ENCODE measurements at places on chromosomes 16 and 17.

- no peak for DNase-seq
These were observed 160.0 kb downstream of the MRM1 start for GRCh38 chr17:36761203-36761950.

GRCh38 chr16:50146479-50147435, 6.3 kb upstream of the TENT4B start:
- DNase-seq, result no peak

DNA sequence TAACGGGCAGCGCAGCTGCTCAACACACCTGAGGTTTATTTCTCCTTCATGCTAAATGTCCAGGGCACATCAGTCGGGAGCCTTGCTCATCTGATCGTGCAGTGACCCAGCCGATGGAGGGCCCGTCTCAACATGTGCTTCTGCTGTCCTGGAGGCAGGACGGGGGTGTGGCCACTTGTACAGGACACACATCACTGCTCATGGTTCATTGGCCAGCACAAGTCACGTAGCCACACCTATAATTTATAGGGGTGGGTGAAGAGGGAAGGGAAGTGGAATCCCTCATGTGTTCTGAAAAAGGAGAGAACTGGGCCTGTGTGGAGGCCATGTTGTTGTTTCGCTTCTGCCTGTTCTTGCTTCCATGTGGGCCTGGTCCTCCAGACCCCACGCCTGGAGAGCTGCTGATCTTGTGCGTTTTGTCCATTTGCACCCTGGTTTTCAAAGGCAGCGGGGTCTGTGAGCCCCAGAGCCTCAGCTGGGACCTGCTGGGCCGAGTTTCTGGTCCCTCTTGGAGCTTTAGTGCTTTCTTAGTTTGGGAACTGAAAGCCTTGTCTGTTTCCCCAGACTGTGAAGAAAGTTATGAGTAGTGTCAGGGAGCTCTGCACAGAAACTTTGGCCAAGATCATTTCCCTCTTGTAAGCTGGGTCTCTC, 60.5 kb downstream of the CMIP start:
- DNase-seq, result no peak

DNA sequence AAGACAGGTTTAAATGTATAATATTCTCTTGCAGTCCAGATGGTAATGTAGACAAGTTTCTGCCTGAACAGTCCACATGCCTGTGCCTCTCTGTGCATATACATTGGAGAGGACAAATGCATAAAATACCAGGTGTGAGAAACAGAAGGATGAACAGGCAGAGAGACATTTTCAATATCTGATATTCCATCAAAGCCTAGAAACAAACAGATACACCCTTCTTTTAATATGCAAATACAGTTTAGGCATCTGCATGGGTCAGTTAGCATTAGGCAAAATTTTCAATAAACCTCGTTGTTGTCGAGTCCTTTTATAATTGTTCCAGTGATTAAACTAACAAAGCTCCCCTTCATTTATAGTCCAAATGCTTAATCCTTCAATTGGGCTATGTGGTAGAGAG, 897 bp downstream of the OMG start:
- no peak for DNase-seq

DNA sequence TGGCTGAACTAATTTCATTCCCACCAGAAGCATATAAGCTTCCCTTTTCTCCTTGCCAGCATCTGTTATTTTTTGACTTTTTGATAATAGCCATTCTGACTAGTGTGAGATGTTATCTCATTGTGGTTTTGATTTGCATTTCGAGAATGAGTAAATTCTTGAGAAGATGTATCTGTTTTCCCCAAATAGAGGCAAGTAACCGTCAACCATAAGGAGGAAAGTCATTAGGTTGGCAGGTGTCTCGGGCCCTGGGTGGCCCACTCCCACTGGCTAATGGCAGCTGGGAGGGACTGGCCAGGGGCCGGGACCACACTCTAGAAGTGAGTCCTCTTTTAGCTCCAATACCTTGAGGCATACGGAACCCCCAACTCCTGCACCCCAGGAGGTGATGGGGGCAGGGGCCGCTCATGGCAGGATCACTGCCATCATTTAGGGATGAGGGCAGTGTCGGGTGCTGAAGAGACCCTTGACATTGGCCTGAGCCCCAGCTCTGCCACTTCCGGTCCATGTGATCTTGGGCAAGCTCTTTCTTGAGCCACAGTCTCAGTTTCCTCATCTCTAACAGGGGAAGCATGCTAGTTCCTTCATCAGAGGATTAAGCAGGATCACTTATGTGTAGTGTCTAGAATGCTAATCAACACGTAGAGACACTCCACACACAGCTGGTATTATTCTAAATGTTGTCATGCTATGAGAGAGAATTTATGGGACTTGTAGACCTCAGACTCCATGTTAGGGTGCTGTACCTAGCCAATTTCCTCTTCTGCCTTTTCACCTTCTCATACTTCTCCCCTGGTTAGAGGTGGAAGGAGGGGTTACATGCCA, 44.3 kb downstream of the RGS9 start:
- DNase-seq, result peak; percentile 19

GRCh38 chr16:70653809-70654771, 7.7 kb downstream of the IL34 start:
- DNase-seq, result peak; percentile 82

DNA sequence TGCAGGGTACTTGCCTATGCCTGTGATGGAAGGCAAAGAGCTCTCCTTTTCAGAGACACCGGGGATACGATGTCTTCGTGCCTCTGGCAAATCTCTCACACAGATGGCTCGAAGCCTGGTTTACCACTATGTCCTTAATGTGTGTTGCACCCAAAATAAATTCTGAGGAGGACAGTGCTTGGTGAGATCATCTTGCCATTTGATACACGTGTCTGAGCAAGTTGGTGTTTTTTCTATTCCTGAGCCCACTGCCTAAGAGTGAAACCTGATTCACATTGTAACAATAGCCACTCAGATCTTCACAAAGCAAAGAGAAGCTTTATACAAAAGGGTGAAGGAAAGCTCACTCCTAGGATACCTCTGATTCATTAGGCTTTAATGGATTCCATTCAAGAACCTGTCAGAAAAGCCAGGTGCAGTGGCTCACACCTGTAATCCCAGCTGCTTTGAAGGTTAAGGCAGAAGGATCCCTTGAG, 33.1 kb upstream of the AKAP1 start:
- DNase-seq, result no peak

GRCh38 chr16:77899416-77899815, 111.1 kb downstream of the VAT1L start:
- DNase-seq, result no peak

DNA sequence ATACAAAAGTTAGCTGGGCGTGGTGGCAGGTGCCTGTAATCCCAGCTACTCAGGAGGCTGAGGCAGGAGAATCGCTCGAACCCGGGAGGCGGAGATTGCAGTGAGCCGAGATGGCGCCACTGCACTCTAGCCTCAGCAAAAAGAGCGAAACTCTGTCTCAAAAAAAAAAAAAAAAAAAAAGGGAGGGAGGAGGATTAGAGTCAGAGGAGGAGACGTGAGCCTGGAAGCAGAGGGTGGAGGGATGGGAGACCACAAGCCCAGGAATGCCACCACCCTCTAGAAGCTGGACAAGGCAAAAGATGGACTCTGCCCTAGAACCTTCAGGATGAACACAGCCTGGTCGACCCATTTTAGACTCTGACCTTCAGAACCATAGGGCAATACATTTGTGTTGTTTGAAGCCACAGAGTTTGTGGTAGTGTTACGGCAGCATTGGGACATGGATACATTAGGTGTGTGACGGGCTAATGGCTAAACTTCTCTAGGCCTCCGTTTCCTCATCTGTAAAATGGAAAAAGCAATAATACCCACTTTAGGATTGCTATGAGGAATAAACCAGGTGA, 2.1 kb upstream of the SMIM22 start:
- no peak for DNase-seq

DNA sequence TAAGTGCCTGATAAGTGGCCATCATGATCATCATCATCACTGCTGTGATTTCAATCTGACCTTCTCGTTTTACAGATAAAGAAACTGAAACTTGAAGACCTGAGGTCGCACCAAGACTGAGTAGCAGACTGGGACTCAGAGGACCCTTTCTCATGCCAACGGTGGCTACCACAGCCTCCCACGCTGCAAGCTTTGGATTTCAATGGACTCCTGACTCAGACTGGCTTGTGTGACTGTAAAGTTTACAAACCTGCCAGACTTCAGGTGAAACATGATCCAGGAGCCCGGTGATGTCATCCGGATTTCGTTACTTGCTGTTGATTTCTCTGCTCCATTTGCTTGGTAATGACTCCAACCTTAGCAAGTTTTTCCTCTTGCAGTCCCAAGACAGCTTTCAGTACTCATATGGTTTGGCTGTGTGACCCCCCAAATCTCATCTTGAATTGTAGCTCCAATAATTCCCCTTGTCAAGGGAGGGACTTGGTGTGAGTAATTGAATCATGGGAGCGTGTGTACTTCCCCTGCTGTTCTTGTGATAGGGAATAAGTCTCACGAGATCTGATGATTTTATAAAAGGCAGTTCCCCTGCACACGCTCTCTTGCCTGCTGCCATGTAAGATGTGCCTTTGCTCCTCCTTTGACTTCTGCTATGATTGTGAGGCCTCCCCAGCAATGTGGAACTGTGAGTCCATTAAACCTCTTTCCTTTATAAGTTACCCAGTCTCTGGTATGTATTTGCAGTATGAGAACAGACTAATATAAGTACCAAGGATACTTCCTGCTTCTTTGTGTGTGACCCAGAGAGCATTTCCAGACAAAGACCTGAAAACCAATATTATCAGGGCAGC, 26.7 kb upstream of the IRX6 start:
- no peak for DNase-seq

- DNase-seq, result no peak
These were observed 14.6 kb downstream of the GRB7 start for GRCh38 chr17:39752241-39752881.

DNA sequence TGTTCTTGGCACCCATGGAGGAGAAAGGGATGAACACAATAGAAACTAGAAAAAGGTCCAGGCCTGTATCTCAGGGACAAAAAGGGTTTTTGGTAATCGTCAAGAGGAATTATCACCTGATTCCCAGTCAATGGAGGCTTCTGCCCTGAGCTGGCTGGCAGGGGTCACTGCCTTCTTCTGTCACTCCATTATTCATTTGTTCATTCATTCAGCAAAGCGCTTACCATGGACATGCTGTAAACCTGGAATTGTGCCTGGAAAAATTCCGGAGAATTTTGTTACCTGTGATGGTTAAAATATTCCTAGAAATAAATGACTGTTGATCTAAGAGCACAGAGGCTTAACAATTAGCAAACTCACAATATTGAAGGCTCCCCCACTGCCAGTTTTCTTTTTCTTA, 212.3 kb downstream of the SHISA9 start:
- no peak for DNase-seq

DNA sequence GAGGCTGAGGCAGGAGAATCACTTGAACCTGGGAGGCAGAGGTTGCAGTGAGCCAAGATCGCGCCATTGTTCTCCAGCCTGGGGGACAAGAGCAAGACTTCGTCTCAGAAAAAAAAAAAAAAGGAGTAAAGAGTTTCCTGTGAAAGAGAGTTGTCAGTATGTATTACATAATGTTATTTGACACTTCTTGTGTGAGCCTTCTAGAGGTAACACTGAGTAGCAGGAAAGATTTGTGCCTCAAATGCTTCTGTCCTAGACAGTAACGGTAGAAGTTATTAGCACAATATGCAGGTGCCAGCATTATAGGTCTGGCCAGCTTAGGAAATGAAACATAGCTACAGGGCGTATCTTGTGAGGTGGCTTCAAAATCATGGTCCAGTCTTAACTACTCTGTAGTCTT, 6.2 kb downstream of the RPS6KB1 start:
- DNase-seq, result no peak

DNA sequence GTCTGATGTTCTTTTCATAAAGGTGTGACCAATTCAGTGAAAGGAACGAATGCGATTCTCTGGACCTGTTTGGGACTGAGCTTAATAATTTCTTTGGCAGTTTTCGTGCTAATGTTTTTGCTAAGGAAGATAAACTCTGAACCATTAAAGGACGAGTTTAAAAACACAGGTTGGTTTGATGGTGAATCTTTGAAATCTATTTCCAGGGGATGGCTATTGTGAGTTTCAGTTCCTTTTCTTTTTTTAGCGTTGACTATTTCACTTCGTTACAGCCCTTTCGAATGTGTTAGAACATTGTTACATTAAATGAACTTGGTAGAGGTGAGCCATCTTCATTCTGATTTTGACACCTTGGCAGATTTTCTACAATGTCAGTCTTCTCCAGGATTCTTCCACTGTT, 1.2 kb downstream of the TNFRSF17 start:
- no peak for DNase-seq

DNA sequence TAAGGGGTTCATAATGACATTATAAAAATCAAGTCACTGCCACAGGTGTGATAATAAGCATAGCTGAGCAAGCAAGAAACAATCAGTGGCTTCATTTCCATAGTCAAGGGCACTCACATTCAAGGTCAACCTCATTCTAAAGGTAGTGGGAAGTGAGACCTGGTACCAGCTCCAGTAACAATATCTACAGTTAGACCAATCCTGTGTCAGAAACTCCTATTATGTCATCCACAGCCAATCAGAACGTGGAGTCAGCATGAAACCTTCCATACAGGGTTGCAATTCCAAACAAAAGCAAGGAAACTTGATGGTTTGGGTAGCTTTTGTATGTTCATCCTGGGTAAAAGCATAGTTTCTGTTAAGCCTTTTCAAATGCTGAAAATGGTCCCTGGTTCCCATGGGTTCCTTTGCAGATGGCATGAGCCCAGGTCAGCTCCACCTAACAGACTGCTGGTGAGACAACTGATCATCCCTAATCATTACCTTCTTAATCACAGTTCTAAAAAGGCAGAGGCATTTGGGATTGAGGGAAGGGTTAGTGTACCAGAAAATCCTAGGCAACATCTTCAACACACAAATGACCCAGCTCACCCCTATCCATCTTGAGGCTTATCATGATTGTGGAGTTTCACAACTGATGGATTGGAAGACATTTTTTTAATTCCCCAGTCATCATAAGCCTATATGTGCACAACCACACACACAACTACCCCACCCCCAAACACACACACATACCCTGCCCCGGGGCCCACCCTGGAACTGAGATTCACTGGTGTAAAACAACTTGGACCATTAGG, 30.4 kb downstream of the TEX2 start:
- no peak for DNase-seq

DNA sequence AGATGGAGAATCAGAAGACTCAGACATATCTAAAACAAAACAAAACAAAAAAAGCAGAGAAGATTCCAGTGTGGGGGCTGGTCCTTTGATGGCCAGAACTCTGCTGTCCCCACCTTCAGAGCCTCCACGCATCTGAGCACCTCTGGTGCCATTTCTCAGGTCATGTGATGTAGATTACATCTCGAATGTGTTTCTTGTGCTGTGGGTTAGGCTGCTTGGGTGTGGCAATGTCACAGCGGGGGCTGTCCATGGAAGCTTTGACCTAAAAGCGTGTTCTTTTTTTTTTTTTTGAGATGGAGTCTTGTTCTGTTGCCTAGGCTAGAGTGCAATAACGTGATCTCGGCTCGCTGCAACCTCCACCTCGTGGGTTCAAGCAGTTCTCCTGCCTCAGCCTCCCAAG, 51.2 kb downstream of the PLD6 start:
- no peak for DNase-seq

DNA sequence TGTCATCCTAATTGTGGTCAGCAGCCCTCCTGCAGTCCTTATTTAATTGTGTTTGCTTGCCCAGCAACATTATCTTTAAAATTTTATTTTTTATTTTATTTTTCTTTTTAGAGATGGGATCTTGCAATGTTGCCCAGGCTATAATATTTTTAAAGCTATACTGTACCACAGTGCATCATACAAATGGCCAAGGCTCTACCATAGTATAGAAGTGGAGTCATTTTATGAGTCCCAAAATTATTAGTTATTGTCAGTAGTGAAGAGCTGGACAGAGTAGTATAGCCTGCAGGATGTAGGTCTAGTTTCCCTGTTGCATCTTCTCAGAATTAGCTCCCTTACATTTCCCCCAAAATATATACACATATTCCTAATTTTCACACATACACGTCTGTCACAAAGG, 44.1 kb downstream of the GAN start:
- no peak for DNase-seq

Measured in CD4-positive, alpha-beta T cell treated with Interleukin-21 for 1 hour (primary cell).